Cortex of kidney (tissue), 1 donor: ENCODE measurements at places on chromosomes 12 and 14.

GRCh38 chr12:128111951-128112350, 155.0 kb upstream of the TMEM132C start:
- no peak for DNase-seq

GRCh38 chr12:102093319-102093718, 26.6 kb downstream of the NUP37 start:
- no peak for DNase-seq

- no peak for DNase-seq
These were observed 1.7 kb upstream of the C12orf56 start for GRCh38 chr12:64392221-64392620.

GRCh38 chr12:107660235-107660634, 25.4 kb upstream of the PWP1 start:
- DNase-seq, result no peak

- no peak for DNase-seq
These were observed 173.4 kb upstream of the ATP2B1 start for GRCh38 chr12:89882050-89882449.

GRCh38 chr14:101962503-101962874, 1.9 kb upstream of the DYNC1H1 start:
- DNase-seq, result no peak

DNA sequence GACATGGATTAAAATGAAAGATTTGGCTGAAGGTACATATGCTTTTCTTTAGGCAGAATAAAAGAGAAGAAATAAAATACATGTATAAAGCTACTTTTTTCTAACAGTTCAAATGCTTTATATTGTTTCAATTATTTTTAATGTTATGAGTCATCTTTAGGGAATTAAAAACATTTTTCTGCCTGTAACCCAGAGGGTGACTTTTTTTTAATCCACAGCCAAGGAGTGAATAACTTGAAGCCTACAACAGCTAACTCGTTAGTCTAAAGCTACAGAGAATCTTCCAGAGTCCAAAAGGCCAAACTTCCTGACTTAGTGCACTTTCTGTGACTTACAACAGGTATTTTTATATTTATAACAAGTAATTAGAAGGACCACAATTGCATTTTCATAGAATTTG, 151.6 kb downstream of the SEC23A start:
- no peak for DNase-seq
